NCI-H82 (cell line): ENCODE measurements at places on chromosomes 5 and 9.

DNA sequence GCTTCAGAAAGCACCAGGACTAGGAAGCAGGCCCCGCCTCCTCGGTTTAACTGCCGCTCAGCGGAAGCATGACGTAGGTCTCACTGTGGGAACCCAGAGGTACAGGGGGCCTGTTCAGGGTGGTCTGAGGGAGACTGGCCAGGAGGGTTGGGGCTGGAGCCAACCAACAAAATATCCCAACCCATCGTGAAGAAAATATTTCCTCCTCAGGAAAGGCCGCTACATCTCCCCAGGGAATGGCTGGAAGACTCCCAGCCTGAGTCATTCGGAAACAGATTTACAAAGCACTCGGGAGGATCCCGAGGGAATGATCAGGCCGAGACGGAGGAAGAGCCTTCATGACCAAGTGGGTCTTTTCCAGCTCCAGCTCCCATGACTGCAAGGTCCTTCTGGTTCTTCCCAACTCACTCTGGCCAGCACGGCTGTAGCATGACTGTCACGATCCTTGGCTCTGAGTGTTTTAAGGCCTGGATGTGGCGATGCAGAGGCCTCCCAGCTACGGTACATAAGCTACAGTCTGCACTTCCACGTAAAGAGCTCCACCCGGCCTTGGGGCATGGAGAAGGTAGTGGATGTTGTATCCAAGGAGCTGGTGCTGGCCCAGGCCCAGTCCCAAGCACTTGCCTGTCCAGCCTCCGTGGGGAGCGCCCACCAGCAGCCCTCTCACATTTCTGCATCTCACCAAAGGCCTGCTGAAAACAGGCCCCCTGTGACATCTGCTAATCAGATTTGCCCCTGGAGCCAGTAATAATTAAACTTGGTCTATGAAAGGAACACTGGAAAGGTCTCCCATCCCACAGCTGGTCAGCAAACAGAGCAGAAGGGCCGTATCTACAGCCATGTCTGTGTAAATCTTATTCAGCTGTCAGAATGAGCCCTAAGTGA is 100.6 kb downstream of the LHFPL2 start:
- peak; percentile 17 for DNase-seq

DNA sequence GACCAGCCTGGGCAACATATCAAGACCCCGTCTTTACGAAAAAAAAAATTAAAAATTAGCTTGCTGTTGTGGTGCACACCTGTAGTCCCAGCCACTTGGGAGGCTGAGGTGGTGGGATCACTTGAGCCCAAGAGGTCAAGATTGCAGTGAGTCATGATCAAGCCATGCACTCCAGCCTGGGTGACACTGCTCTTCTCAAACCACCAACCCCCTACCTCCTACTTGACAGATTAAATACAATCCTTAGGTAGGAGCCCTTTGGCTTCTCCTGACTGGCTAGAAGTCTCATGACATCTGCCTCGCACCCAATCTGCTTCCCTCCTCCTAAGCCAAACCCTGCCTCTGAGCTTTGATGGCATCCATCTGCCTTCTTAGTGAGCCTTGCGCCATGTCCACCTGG is 11.6 kb upstream of the FBP1 start:
- peak; percentile 29 for DNase-seq

DNA sequence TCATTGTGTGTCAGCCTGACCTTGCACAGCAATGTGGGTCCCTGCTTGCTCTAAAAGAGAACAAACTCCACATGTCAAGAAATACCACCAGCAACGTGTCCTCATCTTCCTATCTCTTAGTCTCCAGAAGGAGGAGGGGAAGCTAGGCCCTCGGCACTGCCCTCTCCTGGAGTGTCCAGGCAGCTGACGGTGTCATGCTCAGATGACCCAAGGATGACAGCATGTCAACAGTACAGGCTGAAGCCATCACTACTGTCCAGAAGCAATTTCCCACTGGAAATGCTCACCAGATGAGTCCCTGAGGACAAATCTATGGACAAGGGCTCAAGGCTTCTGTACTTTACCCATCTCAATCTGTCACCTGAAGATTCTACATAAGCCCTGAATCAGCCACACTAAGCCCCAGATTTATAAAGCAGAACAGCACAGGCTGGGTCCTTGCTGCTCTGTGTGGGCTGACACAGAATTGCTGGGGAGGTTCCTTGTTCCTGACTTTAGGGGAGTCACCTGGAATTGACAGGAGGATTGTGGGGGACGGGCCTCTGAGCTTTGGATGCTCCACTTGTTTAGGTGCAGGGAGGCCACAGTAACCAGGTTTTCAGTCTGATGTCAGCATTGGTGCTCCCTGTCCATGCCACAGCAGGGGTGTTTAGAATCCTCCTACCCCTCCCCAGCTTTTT is 210.2 kb downstream of the DAB2IP start:
- DNase-seq: peak; percentile 65

GRCh38 chr5:1885868-1886845 is 3.4 kb upstream of the IRX4 start:
- DNase-seq: no peak

DNA sequence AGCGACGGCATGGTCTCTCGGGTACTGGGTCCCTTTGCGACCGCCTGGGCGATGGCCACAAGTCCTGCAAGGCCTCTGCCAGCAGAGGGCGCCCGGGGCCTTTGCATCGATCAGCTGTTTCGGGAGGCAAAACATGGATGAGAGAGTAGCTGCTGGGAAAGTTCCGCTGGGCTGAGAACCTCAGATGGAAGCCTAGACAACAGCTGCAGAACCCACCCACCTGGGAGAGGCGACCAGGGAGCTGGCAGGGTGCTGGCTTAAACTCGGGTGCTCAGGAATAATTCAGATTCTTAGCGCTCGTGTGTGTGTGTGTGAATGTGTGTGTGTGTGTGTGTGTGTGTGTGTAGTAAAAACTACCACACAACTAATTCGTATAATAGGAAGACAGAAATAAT is 50.0 kb downstream of the TRIM32 start:
- DNase-seq: peak; percentile 95

DNA sequence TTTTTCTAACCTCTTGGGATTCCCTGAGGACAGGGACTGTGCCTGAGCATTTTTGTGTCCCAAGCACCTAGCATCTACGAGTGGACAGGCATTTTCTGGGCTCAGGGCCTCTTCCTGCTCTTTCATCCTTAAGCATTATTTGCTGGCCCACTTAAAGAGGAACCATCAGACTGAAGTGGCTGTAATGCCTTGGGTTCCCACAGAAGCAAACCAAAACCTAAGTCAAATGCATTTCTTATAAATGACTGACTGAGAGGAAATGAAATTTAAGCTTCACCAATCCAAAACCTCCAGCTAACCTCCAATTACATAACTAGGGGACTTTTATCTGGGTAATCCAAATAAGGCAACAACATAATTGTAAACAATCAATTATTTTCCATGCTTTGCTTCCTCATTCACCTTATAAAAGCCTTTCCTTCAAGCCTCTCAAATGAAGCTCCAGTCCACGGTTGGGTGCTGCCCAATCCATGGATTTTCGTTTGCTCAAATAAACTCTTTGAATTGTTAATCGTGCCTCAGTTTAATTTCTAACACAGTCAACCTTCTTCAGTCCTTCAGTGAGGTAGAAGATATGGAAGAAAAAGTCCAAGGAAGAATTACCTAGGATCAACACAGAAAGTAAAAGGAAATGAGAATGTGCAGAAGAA is 25.3 kb upstream of the SLC31A2 start:
- DNase-seq: no peak

DNA sequence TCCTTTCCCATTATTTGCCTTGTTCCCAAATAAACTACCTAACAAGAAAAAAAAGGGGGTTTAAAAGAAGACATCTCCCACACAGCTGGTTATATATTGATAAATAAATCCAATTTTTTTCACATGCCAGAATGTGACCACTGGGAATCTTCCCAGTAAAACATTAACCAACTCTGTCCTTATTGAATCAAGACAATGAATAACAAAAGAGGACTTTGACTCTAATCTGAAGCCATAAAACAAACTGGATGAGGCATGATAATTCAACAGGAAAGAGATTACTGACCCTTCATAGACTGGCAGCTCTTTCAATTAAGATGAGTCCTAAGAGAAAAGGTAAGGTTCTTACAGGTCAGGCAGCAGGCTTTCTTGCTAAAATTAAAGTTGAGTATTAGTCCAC is 165.8 kb upstream of the CDH6 start:
- no peak for DNase-seq

DNA sequence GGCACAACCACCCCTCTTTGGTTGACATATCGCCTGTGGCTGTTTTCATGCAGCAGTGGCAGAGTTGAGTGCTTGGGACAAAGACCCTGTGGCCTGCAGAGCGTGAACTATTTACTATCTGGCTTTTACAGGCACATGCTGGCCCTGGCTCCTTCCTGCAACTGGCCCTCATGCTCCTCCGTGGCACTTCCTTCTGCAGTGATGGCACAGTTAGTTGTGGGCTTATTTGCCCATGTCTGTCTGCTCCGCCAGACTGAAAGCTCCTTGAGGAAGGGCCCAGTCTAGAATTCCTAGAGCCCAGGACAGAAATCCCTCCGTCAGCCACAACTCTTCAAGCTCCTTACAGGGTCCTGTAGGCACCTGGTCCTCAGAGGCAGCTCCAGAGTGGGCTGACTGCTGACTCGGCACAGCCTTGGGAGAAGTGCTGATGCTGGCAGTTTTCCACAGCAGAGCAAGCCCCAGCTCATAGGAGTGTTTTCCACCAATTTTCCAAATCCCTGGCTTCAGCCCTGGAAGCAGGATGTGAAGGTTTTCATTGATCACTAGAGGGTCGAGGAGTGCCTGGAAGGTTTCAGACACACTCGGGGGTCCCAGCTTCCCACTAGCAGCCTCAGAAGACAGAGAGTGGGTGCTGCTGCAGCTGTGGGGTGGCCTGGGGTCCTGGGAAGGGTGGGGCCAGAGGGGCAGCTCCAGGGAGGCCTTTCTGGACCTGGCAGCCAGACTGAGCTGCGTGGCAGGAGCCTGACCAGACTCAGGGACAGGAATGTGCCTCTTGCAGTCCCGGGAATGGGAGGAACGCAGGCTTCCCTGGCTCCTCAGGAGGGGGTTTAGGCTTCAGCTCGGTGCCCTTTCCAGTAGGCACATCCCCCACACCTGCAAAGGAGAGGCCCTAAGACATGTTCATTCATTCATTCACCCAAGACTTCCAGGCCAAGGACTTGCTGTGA is 56.5 kb upstream of the ANGPTL2 start:
- DNase-seq: no peak
